ENCODE measurements at places on chromosomes 7 and 10.

DNA sequence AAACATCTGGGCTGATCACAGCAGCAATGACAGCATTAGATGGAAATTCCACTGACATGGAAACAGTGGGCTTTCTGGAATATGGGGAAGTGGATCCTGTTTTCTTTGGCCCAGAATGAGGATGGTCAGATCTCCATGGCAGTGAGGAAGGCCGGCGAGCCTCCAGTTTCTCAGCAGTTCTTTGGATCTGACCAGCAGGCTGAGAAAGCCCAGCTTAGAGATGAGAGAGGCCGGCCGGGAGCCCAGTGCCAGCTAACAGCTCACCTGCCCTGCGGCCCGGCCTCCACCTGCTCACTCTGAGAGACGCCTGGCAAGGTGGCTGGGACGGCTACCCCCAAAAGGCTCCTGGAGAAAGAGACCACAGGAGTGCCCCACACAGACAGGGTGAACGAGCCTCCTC, 24.2 kb downstream of the GPER1 start:
- DNase-seq: no peak

DNA sequence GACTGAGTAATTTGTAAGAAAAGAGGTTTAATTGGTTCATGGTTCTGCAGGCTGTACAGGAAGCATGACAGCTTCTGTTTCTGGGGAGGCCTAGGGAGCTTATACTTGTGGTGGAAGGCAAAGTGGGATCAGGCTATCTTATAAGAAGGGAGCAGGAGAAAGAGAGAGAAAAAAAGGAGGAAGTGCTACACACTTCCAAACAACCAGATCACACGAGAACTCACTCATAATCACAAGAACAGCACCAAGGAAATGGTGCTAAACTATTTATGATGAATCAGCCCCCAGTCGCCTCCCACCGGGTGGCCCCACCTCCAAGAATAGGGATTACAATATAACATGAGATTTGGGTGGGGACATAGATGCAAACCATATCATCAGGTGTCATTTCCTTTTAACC, 89.1 kb upstream of the KCNMA1 start:
- DNase-seq: no peak

DNA sequence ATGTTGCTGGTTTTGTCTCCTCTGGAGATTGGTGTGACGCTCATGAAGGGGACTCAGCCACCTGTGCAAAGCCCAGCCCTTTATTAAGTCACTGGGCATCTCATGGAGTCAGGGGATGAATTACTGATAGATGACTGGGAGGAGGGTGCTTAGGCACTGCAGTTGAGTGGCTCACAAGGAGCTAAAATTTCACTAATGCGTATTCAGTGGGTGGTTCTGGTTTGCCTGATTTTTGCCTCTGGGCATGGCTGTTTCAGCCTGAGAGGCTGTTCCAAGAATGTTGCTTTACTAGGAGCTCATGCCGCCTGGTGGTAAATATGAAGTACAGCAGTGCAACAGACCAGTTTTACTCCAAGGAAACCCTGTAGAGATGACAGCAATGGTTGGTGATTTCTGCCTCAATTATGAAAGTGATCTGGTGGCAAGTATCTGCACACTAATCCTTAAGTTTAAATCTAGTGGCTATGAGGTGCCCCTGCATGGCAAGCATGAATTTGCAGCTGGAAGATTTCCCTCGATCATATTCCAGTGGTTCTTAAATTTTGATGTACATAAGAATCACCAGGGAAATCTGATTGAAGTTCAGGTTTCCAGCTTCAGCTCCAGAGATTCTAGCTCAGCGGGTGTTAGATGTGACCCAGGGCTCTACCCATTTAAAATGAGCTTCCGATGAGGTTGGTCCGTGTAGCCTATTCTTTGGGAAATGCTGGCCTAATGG, 19.9 kb downstream of the ACTA2 start:
- no peak for DNase-seq

DNA sequence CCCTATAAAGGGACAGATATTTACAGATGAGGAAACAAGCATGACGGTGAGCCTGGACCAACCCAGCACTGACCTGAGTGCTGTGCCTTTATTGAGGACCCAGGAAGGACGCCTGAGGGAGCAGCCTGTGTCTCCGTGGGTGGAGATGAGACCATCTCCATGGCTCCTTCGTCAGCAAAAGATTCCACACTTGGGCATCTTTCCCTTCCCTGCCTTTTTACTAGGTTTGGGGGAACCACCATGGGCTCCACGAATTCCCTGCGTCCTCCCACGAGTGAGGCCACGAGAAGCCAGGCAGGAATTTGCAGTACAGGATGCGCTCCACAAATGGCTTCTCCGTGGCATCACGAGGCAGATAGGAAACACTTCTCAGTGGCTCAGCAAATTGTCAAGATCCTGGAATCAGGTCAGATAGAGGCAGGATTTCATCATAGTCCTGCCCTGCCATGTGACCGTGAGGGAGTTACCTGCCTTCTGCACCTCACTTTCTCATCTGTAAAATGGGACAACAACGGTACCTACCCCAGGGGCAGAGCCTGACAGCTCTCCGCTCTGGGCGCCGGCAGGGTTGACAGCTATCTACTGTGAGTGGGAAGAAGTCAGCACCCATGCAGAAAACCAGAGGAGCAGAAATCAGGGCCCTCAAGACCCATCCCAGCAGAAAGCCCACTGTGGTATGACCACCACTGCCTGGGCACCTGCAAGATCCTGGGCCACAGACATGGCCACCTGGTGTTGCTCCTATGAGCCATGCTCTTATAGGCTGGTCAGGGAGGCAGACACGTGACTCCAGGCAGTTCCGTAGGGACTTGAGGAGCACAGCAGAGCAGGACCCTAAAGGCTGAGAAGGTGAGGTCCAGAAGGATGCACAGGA, 80.1 kb downstream of the GRID1 start:
- no peak for DNase-seq

- no peak for DNase-seq
Observed at GRCh38 chr10:34018784-34019183, 684.3 kb upstream of the NRP1 start.

DNA sequence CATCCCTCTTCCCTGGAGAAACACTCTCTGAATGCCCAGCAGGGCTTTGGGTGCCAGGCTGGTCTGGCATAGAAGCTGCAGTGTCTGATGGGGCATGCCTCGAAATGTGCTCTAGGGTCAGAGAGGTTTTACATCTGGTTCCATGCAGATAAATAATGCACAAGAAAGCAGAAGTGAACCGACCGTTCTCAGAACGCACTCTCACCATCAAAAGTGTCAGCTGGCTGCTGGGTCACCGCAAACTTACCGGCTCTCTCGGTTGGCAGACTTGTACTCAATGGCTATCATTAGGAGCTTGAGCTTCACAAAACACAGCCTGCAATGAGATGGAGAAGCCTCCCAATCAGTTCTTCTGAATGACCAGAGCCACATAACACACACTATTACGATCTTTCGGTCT, 610.0 kb downstream of the KCNMA1 start:
- DNase-seq: no peak

- no peak for DNase-seq
Observed at GRCh38 chr7:70060298-70061068, 462.2 kb downstream of the AUTS2 start.

- no peak for DNase-seq
Observed at GRCh38 chr10:15232279-15232678, 63.8 kb upstream of the NMT2 start.

DNA sequence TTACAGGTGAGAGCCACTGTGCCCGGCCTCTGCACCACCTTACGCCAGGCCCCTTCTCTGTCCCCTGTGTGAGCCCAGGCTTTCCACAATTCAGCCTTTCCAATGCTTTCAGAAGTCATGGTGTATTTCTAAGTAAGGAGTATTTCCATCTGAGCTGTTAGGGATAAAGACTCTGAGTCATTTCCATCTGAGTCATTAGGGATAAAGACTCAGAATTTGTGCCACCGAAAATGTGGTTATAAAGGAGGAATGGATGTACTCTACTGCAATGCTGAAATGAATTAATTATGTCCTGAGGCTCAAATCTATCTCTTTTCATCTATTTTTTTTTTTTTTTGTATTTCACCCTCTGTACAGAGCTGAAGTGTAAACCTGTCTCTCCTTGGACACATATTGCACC, 84.0 kb downstream of the GATA3 start:
- DNase-seq: no peak

- DNase-seq: no peak
Observed at GRCh38 chr7:83547526-83547925, 101.4 kb downstream of the SEMA3E start.

DNA sequence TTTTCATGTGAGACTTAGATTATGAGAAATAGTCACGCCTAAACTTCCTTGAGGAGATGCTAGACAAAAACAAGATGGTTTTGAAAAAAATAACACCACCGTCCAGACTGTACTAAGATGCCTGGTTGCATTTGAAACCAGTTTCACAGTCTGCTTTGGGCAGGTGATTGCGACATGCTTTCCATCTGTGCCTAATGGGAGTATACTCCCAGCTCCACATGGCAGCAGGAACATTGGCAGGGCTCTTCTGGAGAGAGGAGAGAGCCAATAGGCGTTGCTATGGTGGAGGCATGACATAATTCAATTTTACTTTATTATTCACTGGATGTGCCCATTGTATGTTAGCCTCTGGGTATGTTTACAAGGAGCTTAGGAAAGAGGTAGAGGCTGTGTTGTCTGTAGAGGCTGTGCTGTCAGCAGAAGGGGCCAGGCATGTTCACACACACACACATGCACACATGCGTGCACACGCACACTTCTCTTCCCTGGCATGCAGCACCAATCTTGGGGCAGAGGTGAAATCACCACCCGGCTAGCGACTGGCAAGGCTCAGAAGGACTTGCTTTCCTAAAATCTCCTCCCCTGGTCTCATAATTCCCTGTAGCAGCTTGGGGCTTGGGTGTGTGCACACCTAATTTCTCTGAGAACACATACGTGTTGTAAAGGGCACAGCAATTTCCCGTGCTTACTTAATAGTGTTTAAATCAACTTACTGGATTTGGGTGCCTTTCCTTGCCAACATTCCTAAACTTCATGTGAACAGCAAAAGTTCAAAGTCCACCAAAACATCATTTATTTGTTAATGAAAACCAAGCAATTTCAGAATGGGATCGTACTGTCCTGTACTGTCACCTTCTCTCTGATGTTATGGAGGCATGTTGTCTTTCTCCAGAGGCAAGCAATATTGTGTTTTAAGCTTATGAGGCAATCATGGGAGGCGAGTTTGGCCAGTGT, 162.1 kb downstream of the TCF7L2 start:
- DNase-seq: no peak

DNA sequence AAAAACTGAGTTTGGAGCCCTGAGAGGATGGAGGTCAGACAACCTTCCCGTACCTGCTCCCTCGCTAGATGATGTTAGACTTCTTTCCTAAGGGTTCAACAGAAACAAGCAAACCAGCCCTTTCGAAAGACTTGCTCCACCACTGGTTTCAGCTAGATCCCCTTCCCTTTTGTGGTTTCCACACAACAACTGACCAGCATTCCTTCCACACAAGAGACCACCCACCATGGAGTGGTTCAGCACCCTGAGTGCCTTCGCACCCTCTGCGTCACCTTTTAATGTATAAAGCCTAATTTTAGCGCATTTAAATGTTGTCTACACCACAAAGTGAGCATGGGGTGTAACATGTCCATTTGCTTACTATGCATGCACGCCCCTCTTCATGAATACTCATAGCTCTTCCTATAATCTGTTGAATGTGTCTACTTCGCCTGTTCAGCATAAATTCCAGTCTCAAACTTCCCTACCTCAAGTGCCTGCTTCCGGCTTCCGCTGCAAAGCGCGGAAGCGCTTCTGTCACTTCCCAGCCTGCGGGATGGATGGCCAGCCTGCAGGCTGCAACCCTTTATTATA, 69.0 kb downstream of the TACC2 start:
- no peak for DNase-seq

GRCh38 chr7:117269417-117269816, 53.4 kb downstream of the WNT2 start:
- DNase-seq: no peak

DNA sequence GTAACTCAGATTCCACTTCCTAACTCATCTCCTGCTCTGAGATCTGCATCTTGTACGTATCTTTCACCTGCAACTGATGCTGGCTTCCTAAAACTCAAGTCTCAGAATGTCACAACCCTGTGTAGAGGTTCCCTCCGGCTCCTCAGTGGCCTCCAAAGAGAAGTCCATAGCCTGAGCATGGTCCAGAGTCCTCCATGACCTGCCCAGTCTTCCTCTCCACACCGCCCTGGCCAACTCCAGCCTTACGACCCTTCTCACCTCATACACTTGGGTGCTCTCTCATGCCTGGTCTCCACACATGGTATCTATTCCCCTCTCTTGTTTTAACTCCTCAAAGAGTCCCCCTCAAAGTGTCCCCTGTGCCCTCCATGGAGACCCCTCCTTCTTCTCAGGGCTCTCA, 41.9 kb downstream of the RAMP3 start:
- DNase-seq: no peak

DNA sequence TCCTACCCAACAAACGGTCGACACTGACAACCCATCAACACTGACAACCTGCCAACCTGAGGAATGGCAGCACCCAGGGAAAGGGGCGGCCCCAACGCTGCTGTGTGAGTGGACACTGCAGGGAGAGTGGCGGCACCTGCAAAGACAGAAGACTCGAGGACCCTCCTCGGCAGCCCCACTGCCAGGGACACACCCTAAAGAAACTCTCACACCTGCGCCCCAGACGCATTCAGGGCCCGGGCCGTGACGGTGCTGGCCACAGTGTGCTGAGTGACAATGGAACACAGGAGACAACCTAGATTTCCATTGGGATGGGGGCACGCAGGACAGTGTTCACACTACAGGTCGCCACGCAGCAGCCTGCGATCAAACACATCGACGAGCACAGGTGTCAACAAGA, 3.6 kb downstream of the CAMK2B start:
- DNase-seq: no peak
